ENCODE measurements at places on chromosomes 1 and 21.

DNA sequence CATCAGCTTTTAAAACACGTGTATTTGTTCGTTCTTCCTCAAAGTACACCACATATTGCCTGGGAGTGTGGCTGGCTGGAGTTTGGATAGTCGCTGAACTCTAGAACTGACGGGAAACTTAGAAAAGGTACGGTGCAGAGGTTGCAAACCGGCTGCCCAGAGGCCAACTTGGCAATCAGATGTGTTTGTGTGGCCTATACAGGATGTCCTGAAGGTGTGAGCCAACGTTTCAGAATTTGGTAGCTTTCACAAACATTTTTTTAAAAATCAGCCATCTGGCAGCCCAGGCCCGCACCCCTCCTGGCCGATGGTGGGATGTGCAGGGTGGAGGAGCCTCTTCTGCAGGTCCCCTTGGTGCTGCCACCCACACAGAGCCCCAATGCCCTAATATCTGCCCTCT lies 73.6 kb upstream of the SLC25A33 start:
- DNase-seq = no peak

DNA sequence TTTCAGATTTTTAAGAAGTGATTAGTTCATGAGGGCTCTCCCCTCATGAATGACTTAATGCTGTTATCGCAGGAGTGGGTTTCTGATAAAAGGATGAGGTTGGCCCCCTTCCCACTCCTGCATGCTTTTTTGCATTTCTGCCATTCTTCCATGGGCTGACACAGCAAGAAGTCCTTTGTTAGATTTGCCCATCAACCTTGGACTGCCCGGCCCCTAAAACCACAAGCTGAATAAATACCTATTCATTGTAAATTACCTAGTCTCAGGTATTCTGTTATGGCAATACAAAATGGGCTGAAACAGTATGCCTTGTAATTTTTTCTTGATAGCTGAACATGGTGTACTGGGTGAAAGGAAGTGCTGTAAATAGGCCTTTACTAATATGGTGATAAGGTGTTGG lies 72.7 kb upstream of the DPH5 start:
- no peak for DNase-seq

GRCh38 chr1:159908031-159908940 lies 8.3 kb upstream of the CFAP45 start:
- no peak for DNase-seq

DNA sequence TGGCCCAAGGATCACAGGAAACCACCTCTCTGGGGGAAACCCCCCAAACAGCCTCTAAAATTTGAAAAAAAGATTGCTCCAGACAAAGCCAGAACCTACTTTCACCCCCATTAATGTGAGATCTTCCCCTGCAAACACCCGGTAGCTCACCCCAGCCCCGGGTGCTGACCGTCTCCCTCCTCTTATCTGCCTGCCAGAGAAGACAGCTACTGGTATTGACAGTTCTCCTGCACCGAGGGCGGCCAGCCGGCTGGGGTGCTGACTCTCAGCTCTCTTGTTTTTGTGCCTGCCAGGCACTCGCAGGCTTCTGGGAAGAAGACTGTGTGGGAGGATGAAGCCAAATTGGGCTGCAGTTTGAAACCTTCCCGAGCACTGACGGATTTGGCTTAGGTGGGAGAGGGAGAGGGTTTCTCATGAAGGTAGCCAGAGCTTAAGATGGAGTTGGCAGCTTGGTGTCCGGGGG lies 48.2 kb downstream of the RASSF5 start:
- DNase-seq = no peak

- no peak for DNase-seq
Observed at GRCh38 chr1:24486331-24487065, 16.1 kb upstream of the RCAN3 start.

DNA sequence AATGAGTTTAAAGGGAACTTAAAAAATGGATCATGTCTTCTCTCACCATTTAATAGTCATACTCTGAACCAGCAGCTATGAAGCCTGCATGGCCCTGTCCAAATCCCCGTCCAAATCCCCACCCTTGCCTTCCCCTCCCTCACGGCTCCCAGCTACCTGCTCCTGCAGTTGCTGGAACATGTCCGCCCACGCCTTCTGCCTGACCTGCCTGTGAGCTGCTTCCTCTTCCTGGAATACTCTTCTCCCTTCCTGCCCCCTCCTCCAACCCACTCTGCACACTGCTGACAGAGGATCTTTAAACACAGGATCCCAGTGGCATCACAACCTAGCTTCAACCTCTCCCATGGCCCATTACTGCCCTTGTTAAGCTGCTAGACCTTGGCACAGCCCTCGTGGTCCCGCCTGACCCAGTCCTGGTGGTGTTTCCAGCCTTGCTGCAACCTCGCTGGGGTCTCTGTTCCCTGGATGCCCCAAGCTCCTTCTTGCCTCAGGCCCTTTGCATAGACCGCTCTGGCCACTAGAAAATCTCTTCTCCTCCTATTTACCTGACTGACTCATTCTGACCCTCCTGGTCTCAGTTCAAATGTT lies 118.3 kb downstream of the PTPRU start:
- DNase-seq = no peak

DNA sequence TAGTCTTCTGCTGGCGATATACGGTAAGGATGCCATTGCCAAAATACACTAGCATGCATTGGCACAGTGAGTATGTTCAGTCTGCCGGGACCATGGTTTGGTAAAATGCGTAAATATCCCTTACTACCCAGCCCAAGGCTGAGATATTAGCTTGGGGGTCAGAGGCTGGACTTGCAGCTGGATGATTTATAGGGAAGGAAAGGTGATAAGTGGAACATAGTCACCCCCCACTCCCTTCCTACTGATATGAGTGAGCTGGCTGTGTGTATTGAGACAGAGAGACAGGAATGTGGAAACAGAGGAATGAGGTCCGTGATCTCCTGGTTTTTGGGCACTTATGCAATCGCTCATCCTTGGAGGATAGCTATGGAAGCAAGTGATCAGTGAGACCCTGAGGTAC lies 642.8 kb downstream of the KCNT2 start:
- DNase-seq = no peak

DNA sequence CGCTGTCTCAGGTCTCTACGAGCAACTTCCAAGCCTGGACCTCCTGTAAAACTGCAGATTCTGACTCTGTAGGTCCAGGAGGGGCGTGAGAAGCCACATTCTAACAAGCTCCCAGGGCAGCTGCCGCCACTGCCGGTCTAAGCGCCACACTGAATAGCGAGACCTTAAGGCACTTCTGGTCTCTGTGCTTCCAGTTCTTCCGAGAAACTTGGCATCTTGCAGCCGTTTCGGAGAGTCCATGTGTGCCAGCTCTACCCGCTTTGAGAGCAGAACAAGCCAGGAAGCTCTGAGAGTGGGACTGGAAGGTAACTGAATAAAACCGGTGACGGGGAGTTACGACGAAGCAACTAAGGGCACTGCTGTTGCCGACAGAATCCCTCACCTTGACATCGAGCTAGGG lies 12.5 kb downstream of the AGT start:
- DNase-seq = no peak

DNA sequence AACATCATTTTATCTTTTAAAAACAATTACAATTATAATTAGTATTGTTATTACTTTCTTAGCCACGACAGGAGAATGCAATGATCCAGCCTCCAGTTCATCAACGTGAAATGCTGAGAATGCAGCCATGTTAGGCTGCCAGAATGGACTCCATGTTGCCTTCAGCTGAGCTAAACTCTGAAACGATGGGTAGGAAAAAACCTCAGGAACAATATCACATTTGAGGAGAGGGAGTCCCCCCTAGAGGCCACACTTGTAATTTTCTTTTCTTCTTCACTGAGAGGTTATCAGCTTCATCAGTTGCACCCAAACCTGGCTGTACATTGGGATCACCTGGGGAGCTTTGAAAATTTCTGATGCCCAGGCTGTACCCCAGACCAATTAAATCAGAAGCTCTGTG lies 34.6 kb upstream of the DNAH14 start:
- no peak for DNase-seq

DNA sequence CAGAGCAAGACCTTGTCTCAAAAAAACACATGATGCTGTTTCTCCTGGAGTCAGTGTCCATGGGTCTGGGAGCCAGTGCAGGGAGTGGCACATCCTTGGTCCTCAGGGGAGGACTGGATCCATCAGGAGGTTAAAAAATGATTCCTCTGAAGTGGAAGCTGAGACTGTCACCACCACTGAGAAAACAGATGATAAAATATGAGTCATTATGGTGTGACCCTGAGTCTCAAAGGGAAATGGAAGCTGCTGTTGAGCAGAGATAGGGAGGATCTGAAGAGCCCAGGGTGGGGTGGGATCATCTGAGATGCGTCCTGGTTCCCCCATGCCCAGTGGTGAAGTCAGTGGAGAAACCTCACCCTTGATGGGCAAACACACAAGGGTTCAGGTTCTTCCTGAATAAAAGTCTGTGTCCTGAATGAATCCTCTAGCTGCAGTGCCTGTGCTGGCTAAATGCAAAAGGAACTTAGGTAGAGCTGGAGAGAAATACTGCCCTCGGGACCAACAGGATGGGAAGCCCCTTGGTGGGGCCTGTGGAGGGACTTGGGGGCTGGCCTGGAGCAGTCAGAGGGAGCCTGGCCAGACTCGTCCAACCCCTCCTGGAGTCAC lies 61.6 kb upstream of the TENT5B start:
- DNase-seq = no peak

GRCh38 chr1:157723157-157723556 lies 22.6 kb upstream of the FCRL3 start:
- no peak for DNase-seq

DNA sequence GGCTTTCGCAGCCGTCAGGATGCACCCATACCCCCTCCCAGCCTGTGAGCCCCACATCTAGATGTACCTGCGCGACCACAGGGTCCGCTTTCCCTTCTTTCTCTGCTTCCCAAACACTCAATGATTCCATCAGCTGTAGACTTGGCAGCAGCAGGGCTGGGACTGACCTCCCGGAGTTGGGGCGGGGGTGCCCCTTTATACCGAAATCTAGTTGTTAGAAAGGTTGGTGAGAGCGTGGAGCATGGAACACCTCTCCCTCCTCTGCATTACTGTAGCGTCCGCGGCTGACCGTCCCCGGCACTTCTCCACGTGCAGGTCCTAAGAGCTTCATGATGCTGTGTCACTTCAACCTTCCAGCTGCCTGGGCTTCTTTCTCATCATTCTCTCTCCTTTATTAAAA lies 21.1 kb upstream of the ACTRT2 start:
- no peak for DNase-seq

DNA sequence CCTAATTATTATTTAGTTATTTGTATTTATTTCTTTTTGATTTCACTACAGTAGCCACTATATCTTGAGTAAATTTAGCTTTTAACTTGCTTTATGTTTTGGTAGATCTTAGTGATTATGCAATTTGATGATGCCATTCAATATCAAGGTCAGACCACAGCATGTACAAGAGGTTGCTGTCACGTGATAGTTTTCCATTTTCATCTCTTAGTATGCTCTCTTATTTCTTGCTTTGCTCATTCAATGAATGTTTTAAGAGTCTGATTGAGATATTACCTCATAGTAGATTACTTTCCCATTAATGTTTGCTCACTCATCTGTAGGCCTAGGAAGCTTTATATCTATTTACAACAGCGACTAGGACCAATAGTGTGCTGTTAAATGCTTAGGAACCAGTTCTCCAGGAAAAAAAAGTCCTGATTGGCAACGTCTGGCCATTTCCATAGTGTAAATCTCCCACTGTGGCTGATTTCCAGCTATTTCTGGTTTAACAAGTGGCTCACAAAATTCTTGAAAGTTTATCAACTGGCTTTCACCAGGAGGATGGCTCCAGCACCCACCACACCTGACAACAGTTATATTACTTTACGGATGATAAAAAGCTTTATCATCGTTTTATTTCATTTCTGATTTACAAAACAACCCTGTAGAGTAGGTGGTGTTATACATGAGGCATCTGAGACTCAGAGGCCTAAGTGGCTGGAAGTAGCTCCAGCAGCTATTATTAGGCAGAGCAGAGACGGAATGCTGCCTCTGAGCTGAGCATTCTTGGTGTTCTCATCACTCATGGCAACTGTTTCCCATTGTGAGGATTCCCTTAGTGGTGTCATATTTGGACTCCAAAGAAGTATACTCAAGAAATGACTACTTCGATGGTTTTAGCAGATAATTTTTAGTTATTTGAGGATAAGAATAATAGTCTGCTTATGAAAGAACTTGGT lies 235.2 kb downstream of the DISC1 start:
- no peak for DNase-seq

DNA sequence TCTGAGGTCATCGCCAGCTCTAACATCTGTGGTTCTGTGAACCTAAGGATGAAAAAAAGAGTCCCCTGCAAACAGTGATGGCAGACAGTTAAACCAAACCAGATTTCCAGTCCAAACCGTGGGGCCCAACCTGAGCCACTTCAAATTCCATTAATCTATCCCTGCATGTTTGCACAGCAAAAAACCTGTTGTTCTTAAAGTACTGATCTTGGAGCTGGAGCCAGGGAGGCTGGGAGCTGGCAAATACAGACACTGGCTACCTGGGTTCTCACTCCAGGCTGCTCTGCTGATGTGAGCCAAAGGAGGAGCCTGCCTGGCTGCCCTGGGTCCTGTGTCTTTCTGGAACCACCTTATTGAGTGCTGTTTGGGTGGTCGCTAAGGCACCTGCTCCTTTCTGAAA lies 16.4 kb downstream of the LDLRAD1 start:
- DNase-seq = no peak

DNA sequence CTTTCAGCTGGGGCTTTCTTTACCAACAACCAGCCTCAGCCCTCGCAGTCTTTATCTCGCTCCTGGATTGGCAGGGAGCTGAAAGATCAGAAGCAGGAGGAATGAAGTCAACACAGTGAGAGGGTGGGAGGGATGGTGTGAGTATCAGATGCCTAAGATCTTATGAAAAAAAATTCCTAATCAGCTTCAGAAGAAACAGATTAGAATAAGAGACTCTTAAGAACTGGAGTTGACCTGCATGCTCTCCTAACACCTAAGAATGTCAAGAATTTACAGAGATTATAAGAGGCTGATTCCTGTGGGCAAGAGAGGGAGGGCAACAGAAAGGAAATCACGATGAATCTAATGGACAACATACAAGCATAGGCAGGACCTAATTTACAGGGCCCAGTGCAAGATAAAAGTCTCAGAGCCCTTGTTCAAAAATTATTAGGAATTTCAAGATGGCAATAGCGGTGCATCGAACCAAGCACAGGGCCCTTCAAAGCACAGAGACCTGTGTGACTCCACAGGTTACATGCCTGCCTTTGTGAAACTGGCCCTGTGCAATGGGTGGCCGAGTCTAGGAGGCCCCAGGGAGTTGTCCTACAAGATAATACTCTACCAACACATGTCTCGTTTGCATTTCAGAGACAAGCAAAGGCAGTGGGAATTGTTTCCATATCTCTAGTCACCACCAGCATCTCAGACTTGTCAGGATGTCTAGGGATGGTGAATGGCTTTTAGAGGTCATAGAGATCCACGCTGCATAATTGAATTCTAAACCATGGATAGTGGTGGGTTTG lies 65.3 kb upstream of the PPP2R5A start:
- no peak for DNase-seq
